ENCODE measurements at places on chromosomes 5 and 9.

DNA sequence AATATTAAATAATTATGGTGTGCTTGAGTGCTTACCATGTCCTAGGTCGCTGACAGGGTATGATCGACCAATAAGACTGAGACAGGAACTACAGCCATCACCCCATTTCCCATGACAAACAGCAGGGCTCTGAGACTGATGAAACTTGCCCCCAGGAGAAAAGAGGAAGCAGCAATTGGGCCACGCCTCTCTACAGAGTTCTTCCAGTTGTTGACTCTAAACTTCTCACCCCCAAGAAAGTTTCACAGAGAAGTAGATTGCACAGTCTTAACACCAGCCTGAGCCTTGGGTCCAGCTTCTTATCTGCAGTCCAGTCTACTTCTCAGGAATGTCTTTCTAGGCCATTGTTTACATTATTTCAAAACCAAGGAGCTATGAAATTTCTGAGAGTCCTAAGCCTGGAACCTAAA is 182.2 kb upstream of the ANKRD55 start:
- peak; percentile 39 for DNase-seq

DNA sequence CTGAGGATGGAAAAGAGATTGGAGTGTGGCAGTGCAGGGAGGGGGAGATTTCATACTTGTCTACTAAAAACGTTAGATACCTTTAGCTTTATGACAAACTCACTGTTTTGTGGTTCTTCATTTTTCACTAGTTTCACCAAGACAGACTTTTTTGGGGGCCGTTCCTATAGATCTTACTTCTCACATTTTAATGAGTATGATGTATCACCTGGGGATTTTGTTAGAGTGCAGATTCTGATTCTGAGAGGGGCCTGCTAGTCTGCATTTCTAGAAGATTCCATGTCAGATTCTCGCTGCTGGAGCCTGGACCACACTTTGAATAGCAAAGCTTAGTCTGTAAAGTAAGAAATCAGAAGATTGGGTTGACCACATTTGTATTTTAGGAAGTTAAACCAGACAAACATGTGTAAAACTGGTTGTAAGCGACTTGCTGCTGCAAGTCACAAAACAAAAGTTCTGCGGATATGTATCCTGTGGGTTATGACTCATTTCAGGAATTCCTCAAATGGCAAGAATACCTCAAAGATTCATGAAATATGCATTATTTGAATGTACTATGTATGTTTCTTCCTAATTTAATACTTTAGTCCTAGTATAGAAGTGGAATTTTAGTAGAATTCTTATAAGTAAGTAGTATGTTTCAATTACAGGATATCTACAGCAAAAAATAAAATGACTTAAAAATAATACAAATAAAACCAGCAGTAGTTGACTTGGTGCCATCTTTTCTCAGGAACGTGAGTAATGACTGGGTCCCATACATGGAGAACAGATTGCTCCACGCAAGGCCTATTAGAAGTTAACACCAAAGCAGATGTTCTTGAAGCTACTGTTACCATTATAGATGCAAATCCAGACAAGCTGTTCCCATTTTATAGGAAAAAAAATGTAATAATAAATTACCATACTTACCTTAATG is 27.8 kb downstream of the NFIL3 start:
- no peak for DNase-seq

GRCh38 chr5:119355685-119356611 is at the start of gene TNFAIP8:
TNFAIP8 (plus strand) TSS chr5:119356019; CDS start chr5:119356091, 72 bp downstream.
- peak; percentile 72 for DNase-seq

GRCh38 chr9:135045264-135045927 is 42.1 kb upstream of the OLFM1 start:
- no peak for DNase-seq
